ENCODE measurements at places on chromosomes 12 and 14. TPM values are rescaled to one million over a fixed set of nuclear protein-coding genes. Genes with fewer than 3 reads are reported as not detected.

GRCh38 chr14:68506021-68506644 lies 286.7 kb downstream of the ZFP36L1 start:
- no peak for DNase-seq

DNA sequence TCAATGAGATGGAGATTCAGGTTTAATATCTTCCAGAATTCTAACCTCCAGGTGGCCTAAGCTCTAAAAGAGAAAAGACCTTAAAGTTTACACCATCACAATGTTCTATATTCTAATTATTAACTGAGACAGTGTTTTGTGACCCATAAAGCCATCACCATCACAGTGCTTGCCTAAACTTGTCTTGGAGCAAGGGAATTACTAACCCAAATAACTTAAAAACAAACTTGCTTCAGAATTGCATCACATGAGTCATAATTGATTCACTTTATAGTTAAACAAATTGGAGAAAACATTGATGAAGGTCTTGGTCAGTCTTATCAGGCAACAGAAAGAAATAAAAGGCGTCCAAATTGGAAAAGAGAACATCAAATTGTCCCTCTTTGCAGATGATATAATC lies 54.5 kb upstream of the ALG10 start:
- no peak for DNase-seq

GRCh38 chr12:42278128-42278510 lies 40.1 kb upstream of the YAF2 start:
- no peak for DNase-seq

- DNase-seq = no peak
Observed at GRCh38 chr14:63761351-63762117, 33.7 kb upstream of the SGPP1 start.

DNA sequence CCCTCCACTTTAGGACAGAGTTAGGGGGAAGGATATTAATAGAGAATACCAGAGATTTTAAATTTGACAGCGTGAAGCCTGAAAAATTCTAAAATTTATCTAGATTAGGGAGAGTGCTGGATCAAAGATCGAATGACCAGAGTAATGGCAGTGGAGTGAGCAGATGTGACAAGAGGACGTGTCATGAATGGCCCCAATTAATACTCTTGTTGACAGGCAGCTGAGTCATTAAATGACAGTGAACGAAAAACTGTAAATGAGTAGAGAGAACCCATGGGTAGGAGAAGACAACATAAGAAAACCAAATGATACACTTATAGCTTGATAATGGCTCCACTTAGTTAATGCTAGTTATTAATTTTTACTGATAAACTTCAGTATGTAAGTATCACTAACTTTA lies 73.9 kb upstream of the PLEKHA5 start:
- no peak for DNase-seq

DNA sequence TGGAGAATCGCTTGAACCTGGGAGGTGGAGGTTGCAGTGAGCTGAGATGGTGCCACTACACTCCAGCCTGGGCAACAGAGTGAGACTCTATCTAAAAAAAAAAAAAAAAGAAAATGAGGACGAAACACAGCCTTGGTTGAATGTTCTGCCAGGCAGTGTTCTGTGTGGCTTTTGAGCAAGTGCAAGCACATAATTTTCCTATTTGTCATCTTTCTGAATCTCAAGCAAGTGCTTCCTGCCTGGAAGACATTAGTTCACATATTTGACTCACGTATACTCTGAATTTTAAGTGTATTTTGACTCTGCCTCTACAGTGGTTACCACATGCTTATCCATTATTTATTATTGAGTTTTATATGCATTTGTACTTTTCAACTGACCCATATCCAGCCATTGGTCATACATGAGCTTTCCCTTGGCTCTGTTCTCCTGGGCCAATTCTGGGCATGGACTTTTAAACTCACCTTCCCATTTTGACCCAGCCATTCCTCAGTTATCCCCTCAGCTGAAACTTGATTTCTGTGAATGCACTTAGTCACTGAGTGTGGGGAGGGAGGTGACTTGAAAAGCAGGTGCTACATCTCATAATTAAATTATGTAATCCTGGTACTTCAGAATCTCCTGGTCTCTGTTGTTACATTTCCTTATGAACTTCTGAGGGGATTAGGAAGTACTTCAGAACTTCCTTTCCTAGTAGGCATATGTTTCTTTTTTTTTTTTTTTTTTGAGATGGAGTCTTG lies 8.1 kb downstream of the OR10G2 start:
- DNase-seq = no peak

GRCh38 chr14:24806061-24806678 lies 172.2 kb upstream of the GZMB start:
- no peak for DNase-seq

GRCh38 chr14:53954551-53955228 lies 1.9 kb downstream of the BMP4 start:
- DNase-seq = no peak

DNA sequence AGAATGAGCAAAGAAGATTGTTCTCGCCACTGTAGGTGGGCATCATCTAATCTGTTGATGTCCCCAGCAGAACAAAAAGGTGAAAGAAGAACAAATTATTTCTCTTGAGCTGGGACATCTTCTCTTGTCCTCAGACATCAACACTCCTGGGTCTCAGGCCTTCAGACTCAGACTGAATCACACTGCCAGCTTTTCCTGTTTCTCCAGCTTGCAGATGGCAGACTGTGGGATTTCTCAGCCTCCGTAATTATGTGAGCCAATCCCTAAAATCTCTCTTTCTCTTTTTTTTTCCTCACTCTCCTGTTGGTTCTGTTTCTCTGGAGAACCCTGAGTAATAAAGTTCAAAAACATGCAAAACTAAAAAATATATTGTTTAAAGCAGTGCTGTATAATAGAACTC lies 3.7 kb upstream of the TMPRSS12 start:
- no peak for DNase-seq

GRCh38 chr14:29236401-29236800 lies 469.8 kb downstream of the FOXG1 start:
- DNase-seq = no peak

- DNase-seq = no peak
Observed at GRCh38 chr12:24027352-24027751, 77.9 kb upstream of the SOX5 start.

GRCh38 chr12:106903241-106903945 lies 52.3 kb upstream of the TMEM263 start:
- DNase-seq = peak; percentile 57

DNA sequence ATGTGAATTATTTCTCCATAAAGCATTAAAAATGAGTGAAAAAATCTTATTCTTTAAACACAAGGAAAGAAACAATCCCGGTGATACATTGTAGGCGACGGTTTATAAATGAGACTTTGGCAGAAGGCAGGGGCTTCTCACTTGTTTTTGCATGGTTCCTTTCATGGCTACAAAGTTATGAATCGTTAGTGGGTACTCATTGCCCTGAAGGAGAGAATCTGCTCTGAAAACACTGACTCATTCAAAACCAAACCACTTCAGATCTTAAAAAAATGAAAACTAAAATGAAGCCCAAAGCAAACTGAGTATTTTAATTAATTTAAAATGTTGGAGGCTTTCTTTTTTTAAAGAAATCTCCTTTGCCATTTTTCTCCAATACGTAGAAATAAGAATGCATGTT lies 41.4 kb upstream of the AMIGO2 start:
- DNase-seq = no peak

- DNase-seq = no peak
Observed at GRCh38 chr12:24599736-24600135, 349.2 kb downstream of the BCAT1 start.

DNA sequence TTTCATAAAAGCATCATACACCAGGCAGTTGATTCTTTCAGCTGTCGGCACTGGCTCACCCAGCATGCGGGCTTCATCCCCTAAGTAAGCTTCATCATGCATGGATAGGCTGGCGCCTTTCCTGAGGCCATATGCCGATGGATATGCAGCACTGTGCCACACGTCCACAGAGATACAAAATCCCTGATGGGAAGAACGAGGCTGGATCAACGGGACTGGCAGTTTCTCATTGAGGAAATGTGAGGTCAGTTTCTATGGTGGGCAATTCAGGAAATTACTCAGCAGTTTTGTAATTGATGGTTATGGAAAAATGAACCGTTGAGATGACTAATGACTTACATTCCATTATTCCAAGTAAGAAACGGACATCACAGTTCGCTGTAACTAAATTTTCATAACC lies 453.8 kb downstream of the TMEM121 start:
- no peak for DNase-seq

DNA sequence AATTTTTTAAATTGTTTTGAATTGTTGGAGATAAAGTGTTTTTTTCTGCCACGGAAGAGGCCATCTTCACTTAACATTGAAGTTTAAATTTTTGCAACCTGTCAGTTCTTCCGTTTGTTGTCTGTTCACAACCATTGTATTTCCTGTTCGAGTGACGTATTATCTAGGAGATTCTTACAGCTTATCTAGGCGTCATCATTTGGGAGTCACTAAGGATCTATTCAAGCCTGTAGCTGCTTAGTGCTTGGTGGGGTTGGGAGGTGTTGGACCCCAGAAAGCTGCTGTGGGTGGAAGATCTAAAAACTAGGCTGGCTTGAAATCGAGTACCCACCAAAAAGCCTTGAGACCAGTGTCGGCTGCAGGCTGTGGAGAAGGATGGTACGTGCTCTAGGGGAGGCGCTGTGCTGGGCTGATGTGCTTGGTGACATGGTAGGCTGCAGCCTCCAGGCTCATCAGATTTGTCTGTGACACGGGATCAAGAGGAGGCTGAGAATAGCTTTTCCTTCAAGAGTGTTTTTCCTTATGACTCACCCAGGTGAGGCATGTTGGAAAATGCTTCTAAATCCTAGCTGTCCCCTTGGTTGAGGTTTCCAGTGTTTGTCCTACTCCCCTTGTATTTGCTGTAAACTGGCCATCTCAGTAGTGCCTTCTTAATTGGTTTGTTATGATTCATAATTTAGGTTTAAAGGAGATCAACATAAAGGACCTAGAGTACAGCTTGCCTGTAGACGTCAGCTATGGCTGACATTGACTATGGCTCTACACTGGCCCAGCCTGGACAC lies 57.8 kb downstream of the ATG14 start:
- DNase-seq = peak; percentile 36

- DNase-seq = no peak
Observed at GRCh38 chr14:89891055-89891454, 63.5 kb downstream of the EFCAB11 start.

GRCh38 chr12:110269622-110270124 lies 11.4 kb upstream of the ATP2A2 start:
- DNase-seq = no peak

DNA sequence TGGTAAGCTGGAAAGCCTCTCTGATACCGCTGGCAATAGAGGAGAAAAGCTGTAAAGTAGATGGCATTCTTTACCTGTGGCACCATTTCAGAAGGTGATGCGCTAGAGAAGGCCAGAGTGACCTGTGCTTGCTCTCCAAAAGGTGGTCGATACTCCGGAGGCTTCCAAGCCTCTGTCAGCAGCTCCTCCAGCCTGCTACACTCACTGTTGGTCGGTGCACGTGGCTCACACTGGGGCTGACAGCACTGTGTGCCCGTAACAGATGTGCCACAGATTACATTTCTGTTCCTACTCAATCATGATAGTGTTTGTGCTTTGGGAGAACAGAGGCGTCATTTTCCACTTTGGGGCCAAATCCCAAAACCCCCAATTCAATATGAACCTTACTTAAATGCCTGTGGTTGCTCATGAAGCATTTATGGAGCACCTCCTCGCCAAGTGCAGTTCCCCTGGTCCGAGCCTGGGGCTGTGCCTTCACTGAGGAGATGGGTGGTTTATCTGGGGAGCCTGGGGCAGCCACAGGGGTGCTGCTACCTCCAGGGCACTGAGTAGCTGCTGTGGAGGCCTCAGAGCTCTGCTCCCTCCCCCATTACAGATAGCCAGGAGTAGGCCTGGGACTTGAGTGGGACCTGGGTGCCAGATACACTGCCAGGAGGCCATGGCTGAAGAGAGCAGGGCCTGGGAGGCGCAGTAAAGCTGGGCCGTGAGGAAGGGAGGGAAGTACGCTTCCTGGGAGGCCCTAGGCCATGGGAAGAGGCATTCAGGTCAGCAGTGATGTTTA lies 26.8 kb downstream of the CCNK start:
- DNase-seq = no peak

GRCh38 chr14:93317210-93317874 lies 15.5 kb downstream of the BTBD7 start:
- DNase-seq = no peak

DNA sequence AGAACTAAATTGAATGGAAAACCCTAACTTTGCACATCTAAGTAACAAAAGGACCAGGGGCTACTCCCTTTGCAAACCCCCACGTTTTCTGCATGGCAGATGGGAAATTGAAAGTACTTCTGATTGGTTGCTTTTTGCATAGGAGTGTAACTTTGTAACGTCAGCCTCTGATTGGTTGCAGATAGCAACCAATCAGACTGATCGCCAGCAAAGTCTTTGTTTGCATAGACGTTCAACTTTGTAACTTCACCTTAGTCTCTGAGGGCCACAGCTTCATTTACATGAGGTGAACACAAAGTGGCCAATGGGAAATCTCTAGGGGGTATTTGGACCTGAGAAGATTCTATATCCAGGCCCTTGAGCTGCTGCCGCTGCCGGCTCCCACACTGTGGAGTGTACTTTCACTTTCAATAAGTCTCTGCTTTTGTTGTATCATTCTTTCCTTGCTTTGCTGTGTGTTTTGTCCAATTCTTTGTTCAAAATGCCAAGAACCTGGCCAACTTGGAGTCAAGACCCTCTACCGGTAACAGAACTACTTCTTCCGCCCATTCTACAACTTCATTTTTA lies 102.5 kb upstream of the PRICKLE1 start:
- no peak for DNase-seq

- no peak for DNase-seq
Observed at GRCh38 chr12:109726511-109727038, 12.9 kb downstream of the FAM222A start.

DNA sequence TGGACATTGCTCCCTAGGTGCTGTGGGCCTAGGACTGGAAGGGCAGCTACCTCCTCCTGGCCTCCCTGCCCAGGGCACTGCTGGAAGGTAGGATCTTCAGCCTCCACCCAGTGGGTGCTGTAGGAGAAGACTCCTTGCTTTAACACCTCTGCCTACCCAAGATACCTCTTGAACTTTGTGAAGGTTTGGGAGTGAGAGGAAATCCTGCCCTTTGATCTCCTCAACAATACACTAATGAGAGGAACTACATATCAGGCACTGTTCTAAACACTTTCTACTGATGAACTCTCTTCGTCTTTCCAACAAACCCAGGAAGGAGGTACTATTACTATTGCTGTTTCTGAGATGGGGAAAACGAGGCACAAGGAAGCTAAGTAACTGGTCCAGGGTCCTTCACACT lies 66.9 kb downstream of the PLEKHG3 start:
- DNase-seq = peak; percentile 6

- no peak for DNase-seq
Observed at GRCh38 chr14:76337635-76338545, 38.0 kb upstream of the ESRRB start.

The CLEC6A gene
- not detected for total RNA-seq

The PDZRN4 gene
- not detected for total RNA-seq

The CACNA1C gene
- 0.04 TPM for total RNA-seq

The NID2 gene
- total RNA-seq = not detected

The CPNE6 gene
- not detected for total RNA-seq

The RAPGEF3 gene
- total RNA-seq = 1.1 TPM

The ANP32D gene
- total RNA-seq = not detected

The KRT73 gene
- 0.13 TPM for total RNA-seq

The RNU6-7 gene
- not detected for total RNA-seq

The SRGAP1 gene
- 0.61 TPM for total RNA-seq
